ENCODE measurements at places on chromosomes 7 and 10. TPM values are rescaled to one million over a fixed set of nuclear protein-coding genes. Genes with fewer than 3 reads are reported as not detected.

The ADD3 gene
- total RNA-seq: 113 TPM

The HOXA9 gene
- total RNA-seq: 7.8 TPM

The CUZD1 gene
- total RNA-seq: 0.52 TPM

The HOXA13 gene
- total RNA-seq: 0.52 TPM

The AKAP9 gene
- total RNA-seq: 57.9 TPM

The TFEC gene
- 2.1 TPM for total RNA-seq

The DNAH11 gene
- under 0.01 TPM for total RNA-seq

The PLCE1 gene
- total RNA-seq: 29.2 TPM

The FGFBP3 gene
- total RNA-seq: 1.6 TPM

The GNAT3 gene
- total RNA-seq: not detected

The GSAP gene
- 6.8 TPM for total RNA-seq

The ZP3 gene
- total RNA-seq: not detected

The SPDYE1 gene
- total RNA-seq: not detected

The MAD1L1 gene
- 42.3 TPM for total RNA-seq

The TMEM273 gene
- 6.8 TPM for total RNA-seq

The IFIT1B gene
- total RNA-seq: 2.1 TPM

The SLC18A3 gene
- total RNA-seq: not detected

The GPR15LG gene
- not detected for total RNA-seq

The BMPER gene
- 9.4 TPM for total RNA-seq

The IQUB gene
- 0.52 TPM for total RNA-seq

The MIOS gene
- total RNA-seq: 35.5 TPM
